ENCODE measurements at places on chromosomes 2 and 18.
A peak's percentile ranks its signal among the peaks of the same experiment; 100 is the strongest.

GRCh38 chr2:9807555-9808305, 35.5 kb upstream of the TAF1B start:
- no peak for DNase-seq

DNA sequence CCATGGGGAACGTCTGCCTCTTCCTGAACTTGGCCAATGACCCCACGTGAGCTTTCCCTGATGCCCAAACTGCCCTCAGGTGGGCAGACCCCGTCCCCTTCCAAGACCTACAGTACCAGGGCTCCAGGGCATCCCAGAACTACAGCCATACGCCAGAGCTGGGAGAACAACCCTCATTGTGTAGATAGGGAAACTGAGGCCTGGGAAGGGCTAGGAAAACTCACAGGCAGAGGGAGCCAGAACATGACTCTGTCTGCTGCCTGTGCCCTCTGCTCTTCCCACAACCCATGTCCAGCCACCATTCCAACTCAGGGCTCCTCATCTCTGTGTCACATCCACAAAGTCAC, 16.8 kb upstream of the ANKRD53 start:
- DNase-seq, result no peak

GRCh38 chr2:241822264-241822623, 13.3 kb downstream of the NEU4 start:
- no peak for DNase-seq

DNA sequence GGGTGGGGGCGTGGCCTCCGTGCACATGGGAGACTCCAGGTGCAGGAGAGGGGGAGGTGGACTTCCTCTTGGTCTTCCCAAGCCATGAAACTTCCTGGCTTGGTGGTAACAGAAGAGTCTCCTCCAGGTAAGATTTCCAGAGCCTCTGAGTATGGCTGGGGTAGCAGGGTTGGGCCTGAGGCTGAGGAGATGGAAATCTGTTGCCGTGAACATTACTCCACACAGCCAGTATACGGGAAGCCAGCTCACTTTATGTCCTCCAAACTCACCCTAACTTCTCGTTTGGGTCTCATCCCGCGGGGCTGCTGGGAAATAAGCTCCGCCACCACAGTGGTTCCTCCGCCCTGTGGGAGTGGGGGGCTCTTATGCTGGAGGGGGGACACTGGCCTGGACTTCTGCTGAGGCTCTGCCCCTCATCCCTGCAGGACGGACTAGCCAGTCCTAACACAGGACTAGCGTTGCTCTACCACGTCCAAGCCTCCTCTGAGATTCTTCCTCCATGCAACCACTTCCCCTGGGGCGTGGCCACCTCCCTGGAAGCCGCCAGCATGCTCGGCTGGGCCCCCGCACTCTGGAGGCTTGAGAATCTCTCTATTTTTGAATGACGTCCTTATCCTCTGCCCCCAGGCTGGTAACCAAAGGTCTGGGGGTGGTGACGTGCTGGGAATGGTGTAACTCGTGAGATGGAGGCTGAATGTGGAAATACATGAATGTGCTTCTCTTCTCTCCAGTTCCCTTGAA, 777 bp upstream of the RAB17 start:
- no peak for DNase-seq

DNA sequence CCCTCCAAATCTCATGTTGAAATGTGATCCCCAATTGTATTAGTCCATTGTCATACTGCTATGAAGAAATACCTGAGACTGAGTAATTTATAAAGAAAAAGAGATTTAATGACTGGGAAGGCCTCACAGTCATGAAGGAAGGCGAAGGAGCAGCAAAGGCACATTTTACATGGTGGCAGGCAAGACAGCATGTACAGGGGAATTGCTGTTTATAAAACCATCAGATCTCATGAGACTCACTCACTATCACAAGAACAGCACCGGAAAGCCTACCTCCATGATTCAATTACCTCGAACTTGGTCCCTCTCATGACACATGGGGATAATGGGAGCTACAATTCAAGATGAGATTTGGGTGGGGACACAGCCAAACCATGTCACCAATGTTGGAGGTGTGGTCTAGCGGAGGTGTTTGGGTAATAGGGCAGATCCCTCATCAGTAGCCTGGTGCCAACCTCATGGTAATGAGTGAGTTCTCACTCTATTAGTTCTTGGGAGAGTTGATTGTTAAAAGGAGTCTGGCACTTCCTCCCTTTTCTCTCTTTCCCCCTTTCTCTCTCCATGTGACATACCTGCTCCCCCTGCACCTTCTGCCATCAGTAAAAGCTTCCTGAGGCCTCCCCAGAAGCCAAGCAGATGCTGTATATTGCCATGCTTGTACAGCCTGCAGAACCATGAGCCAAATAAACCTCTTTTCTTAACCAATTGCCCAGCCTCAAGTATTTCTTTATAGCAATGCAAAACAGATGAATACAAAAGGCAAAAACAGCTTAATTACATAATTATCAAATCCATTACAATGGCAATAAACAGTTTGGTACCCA, 14.5 kb upstream of the FN1 start:
- no peak for DNase-seq

DNA sequence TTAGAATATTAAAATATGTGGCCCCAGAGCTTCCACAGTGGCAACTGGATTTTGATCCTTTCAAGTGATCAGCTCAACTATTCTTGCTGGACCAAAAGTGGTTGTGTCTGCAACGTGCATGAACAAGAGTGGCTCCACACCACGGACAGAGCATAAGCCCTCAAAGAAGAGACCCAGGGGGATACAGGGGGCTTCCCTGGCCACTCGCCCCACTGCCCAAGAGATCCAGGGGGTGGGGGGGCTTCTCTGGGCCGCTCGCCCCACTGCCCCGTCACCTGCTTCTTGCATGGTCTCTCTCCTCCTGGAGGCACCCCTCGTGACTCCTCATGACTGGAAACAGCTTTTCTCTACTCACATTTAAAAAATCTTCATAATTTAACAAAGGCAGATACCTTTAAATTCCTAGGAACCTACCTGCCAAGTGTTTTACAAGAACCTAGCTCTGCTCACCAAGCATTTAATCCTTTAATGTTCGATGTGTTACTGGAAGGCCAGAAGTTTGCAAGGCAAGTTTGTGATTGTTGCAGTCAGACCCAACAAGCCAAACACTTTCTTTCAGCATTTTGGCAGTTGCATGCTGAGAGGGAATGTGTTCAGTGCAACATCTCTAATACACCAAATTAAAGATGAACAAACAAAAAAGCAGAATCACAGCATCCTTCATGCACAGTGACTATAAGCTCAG, 174.3 kb downstream of the BCL2 start:
- no peak for DNase-seq

DNA sequence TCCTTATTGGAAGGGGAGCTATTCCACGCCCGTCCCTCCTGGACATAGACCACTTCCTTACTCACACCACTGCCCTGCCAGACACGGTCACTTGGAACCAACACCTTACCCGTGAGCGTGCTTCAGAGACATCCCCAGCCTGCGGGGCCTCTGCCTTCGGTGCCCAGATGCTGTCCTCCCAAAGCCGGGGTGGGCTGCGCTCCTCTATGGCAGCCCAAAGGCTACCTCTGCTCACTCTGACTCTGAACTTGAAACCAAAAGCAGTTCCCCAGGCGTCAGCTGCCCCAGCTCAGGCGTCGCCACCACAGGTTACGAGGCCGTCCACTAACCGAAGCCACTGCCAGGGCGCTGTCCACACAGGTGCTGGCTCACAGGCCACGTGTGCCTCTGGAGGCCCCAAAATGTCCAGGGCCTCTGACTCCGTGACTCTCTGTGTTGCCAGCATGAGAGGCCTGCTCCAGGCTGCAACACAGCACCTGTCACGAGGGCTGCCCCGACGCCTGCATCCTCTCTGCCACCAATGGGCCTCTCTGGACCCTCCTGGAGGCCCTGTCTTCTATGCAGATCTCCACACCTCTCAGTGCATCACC, 23.8 kb downstream of the HDAC4 start:
- no peak for DNase-seq

- no peak for DNase-seq
Measured at GRCh38 chr18:10453806-10454680, at the start of gene APCDD1. TSS of gene APCDD1 (plus strand) at chr18:10454635. CDS start at chr18:10454982, 347 bp downstream.

DNA sequence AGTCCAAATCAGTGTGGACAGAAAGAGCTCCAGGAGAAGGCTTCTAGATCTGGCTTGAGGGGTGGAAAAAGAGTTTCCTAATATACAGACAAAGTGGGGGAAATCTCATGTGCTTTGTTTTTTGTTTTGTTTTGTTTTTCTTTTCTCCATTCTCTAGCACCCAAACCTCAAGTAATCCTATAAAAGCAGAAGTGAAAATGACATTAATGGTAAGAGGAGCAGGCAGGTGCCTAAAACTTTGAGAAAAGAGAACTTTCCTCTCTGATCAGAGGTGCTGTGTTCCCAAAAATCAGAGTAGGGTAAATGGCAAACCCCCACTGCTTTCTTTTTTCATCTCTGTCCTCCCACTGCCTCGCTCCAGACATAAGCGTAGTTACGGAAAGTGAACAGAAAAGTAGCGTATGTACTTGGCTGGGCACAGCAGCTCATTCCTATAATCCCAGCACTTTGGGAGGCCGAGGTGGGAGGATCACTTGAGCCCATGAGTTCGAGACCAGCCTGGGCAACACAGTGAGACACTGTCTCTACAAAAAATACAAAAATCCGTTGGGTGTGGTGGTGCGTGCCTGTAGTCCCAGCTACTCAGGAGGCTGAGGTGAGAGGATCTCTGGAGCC, 77.8 kb downstream of the FAM161A start:
- no peak for DNase-seq

GRCh38 chr18:55088000-55088401, 128.7 kb upstream of the CCDC68 start:
- no peak for DNase-seq

DNA sequence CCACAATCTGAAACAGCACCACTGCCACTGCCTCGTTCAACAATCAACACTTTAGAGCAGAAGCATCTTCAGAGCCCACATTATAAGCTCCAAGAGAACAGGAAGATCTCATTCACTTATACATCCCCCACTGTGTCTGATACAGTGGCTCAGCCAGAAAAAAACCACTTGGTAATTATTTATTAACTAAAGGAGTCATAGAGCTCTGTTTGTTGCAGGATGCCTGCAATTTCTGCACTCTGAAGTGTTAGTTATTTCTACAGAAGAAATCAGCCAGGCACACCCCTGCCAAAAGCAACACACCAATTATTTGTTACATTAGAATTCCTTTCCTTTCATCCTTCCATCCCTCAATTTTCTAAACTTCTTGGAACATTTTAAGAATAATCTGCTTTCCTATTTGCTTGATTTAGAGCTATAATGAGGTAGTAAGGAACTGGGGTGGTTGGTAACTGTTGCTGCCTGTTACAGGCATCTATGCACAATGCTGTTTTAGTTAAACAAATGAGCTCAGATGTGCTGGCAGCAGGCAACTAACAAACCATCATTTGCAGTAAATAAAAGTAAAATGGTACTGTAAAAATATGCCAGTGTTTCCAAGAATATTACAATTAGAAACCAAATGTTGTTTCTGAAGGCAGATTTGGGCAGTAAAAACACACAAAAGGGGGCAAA, 59.9 kb downstream of the DYM start:
- DNase-seq, result no peak

GRCh38 chr18:54957996-54958395, 1.3 kb downstream of the CCDC68 start:
- DNase-seq, result no peak

DNA sequence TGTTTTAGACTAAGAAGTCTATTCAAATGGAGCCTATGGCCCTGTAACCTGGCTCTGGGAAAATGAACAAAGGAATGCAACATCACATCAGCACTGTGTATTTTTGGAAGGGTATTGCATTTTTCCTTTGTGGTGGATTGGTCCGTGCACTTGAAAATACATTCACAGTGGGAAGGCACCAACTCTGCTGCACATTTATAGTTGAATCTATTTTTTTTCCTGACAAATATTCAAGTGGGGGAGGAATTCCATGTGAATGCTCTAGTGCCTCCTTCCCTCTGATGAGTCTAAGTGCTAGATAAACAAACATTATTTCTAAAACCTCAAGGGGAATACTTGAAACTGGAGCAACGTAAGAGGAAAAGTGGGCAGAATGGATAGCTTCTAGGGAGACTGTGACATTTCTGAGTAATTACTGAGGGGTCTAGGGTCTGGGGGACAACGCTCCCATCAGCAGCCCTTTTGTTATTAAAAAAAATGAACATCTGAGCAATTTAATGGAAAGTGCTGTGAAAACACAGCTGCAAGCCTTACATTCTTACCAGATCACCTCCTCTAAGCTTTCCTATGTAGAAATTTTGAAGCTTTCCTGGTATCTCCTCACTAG, 208.2 kb downstream of the SLC8A1 start:
- peak; percentile 72 for DNase-seq

GRCh38 chr2:3379647-3380534, at the start of gene TRAPPC12:
TSS of gene TRAPPC12 (plus strand) at chr2:3379694. CDS start at chr2:3387624, 7,930 bp downstream.
- peak; percentile 79 for DNase-seq

GRCh38 chr2:208049441-208049840, 24.1 kb upstream of the PLEKHM3 start:
- DNase-seq, result no peak

- DNase-seq, result peak; percentile 88
Measured at GRCh38 chr2:160747501-160748170, 254.0 kb upstream of the RBMS1 start.

GRCh38 chr18:69954719-69955480, 7.2 kb upstream of the CD226 start:
- DNase-seq, result no peak

DNA sequence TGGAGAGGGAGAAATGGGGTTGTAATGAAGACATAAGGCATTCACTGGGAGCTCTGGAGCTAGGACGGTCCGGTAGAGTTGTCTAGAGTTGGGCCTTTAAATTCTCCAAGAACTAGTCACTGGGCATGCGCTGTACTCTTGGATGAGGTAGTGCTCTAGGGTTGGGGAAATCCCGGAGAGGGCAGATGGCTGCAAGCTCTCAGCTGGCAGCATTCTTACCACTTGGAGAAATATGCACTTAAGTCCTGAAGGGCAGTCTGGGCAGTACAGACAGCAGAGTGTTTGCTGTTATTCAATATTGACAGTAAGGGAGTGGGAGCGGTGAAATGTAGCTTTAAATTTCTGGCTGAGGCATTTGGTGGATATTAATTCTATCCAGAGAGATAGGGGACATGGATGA, 214.6 kb downstream of the RDH14 start:
- DNase-seq, result no peak

Data from HFFc6 (cell line).